ENCODE measurements at places on chromosomes 2 and 18. TPM values are rescaled to one million over a fixed set of nuclear protein-coding genes. Genes with fewer than 3 reads are reported as not detected.

Gene SNED1
- total RNA-seq, result 74.6 TPM

Gene CHRNG
- total RNA-seq, result not detected

Gene PARD3B
- 38.7 TPM for total RNA-seq

Gene ASB18
- total RNA-seq, result not detected

Gene EPHA4
- total RNA-seq, result 21.8 TPM

Gene METTL4
- total RNA-seq, result 19.3 TPM

DNA sequence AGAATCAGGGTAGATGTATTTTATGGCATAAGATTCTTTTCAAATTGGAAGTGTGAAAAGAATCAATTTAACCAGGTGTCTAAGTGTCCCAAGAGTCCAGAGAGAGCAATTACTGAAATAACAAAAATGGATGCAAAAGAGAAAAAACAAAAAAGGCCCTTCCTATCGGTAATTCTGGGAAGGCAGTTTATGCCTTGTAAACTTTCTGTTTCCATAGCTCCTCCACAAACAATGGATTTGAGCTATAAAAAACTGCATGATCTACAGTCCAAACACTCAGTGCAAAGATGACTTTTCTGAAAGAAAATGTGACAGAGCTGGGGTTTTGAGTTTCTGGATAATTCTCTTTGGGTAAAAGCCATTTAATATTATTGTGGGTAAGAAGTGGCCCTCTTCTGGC lies 366.1 kb downstream of the EN1 start:
- no peaks in the 10 kb centered on the region for H3K27me3 ChIP-seq
- no peaks in the 10 kb centered on the region for H3K36me3 ChIP-seq
- H3K27ac ChIP-seq, result no peak overlapping the region
- no peak overlapping the region for H3K4me3 ChIP-seq
- DNase-seq, result no peak

DNA sequence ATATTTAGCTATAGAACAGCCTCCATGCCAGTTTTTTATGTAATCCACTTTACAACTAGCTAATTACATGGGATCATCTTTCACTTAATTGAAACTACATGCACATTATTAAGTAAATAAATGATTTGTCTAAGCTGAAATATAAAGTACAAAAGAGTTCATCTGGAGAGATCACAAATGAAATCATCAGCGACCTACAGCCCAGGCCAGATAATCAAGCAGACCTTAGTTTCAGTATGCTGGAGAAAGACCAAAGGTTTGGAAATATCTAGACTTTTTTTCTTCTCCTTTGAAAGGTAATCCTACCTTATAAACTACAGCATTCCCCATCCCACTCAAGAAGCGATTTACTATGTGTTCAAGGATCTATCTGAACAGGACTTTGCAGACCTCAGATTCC lies 26.5 kb downstream of the FIGN start:
- no peaks in the 10 kb centered on the region for H3K27me3 ChIP-seq
- no peaks in the 10 kb centered on the region for H3K36me3 ChIP-seq
- H3K27ac ChIP-seq, result no peak overlapping the region
- no peak overlapping the region for H3K4me3 ChIP-seq

DNA sequence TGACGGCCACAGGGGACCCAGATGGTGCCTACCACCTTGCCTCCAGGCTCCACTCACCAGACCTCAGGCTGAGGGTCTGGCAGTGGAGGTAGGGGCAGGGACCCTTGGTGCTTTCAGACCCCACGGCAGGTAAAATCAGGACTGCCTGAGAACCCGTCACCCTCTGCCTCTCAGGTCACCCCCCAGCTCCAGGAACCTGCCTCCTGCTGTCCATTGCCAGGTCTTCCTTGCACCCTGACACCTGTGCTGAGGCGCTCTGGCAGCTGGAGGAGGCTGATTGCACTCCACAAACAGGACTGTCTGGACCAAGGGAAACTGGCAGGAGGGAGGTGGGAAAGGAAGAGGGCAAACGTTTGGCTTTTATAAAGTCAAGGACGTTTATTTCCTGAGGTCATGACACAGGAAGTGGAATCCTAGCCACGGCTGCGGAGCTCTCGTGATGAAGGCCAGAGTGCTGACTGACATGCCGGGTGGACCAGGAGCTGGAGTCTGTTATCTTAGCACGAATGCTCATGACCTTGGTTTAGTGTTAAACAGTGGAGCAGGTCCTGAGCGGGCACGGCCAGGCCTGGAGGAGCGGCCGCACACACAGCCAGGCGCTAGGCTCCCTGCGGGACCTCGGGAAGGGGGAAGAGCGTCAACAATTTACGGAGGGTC lies 40.5 kb downstream of the ANO7 start:
- H3K27me3 ChIP-seq, result no peaks in the 10 kb centered on the region
- H3K4me1 ChIP-seq, result no peaks in the 10 kb centered on the region
- no peak overlapping the region for H3K27ac ChIP-seq
- peaks cover 38% of the 10 kb centered on the region for H3K36me3 ChIP-seq

- no peaks in the 10 kb centered on the region for H3K4me1 ChIP-seq
- no peak overlapping the region for H3K27ac ChIP-seq
- no peak for DNase-seq
- no peak overlapping the region for H3K4me3 ChIP-seq
- no peaks in the 10 kb centered on the region for H3K27me3 ChIP-seq
Measured at GRCh38 chr2:36173760-36174404, 181.7 kb upstream of the CRIM1 start.

DNA sequence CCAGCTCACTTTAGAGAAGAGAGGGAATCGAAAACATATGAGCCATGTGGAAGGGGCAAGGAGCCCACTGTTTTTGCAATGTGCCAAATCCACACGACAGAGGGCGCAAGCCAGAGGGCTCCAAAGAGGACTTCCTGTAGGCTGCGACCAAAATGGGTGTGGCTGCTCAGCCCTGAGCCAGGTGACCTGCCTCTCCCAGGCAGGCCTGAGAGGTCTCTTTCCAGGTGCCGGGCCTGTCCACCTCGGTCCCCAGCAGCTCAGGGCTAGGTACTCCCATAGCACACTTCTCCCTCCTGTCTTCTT lies 153.8 kb downstream of the TTC32 start:
- no peaks in the 10 kb centered on the region for H3K27me3 ChIP-seq
- H3K27ac ChIP-seq, result no peak overlapping the region
- no peak overlapping the region for H3K4me3 ChIP-seq

- DNase-seq, result no peak
- no peak overlapping the region for H3K27ac ChIP-seq
- no peaks in the 10 kb centered on the region for H3K27me3 ChIP-seq
- peaks cover 13% of the 10 kb centered on the region for H3K4me1 ChIP-seq
- no peaks in the 10 kb centered on the region for H3K36me3 ChIP-seq
Measured at GRCh38 chr2:120468136-120468535, 122.2 kb downstream of the INHBB start.

GRCh38 chr2:75098856-75099255 lies 100.5 kb downstream of the TACR1 start:
- DNase-seq, result peak; percentile 64
- H3K27me3 ChIP-seq, result no peaks in the 10 kb centered on the region
- H3K27ac ChIP-seq, result no peak overlapping the region
- H3K4me1 ChIP-seq, result no peaks in the 10 kb centered on the region
- no peaks in the 10 kb centered on the region for H3K36me3 ChIP-seq
- no peak overlapping the region for H3K4me3 ChIP-seq

GRCh38 chr2:60351802-60352201 lies 201.7 kb downstream of the BCL11A start:
- no peaks in the 10 kb centered on the region for H3K27me3 ChIP-seq
- H3K4me3 ChIP-seq, result no peak overlapping the region
- no peaks in the 10 kb centered on the region for H3K36me3 ChIP-seq
- no peak overlapping the region for H3K27ac ChIP-seq

DNA sequence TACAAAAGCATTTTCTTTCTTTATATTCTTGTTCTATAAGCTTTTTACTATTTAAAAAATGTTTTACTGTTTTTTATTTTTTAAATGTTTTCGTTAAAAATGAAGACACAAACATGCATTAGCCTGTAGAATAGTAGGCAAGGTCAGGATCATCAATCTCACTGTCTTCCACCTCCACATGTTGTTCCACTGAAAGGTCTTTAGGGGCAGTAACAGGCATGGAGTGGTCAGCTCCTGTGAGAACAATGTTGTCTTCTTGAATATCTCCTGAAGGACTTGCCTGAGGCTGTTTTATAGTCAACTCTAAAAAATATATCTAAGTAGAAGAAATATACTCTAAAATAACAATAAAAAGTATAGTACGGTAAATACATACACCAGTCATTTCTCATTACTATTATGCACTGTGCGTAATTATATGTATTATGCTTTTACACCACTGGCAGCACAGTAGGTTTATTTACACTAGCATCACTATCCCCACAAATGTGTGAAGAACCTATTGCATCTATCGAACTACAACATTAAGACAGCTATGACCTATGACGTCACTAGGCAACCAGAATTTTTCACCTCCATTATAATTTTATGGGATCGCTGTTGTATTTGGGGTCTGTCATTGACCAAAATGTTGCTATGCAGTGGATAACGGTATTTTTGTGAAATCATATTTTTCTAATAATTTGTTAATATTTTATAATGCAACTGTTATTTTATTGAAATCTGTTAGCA lies 764.3 kb downstream of the METTL4 start:
- H3K36me3 ChIP-seq, result no peaks in the 10 kb centered on the region
- DNase-seq, result no peak
- H3K27ac ChIP-seq, result no peak overlapping the region
- H3K27me3 ChIP-seq, result no peaks in the 10 kb centered on the region
- no peaks in the 10 kb centered on the region for H3K4me1 ChIP-seq

GRCh38 chr18:57748770-57749603 lies 54.1 kb downstream of the ATP8B1 start:
- H3K27ac ChIP-seq, result no peak overlapping the region
- no peaks in the 10 kb centered on the region for H3K27me3 ChIP-seq
- DNase-seq, result no peak
- peaks cover 4% of the 10 kb centered on the region for H3K4me1 ChIP-seq

DNA sequence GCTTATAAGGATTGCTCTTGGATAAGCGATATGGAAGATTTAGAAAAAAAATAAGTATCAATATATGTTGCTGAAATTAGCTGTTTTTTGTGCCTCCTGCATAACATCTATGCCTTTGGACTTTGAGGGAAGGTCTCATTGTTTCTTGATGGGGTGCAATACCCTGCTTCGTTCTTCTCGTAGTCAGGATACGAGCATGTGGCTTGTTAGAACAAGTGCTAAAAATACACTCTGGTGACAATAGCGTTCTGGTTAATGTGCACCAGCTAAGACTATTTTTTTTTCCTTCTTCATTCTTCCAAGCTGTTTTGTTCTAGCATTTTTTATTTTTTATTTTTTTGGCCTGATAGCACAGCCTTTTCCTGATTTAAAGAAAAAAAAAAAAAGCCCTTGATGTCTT lies 97.5 kb downstream of the ZNF407 start:
- H3K27ac ChIP-seq, result no peak overlapping the region
- H3K4me1 ChIP-seq, result peaks cover 11% of the 10 kb centered on the region
- H3K27me3 ChIP-seq, result no peaks in the 10 kb centered on the region
- H3K4me3 ChIP-seq, result no peak overlapping the region

DNA sequence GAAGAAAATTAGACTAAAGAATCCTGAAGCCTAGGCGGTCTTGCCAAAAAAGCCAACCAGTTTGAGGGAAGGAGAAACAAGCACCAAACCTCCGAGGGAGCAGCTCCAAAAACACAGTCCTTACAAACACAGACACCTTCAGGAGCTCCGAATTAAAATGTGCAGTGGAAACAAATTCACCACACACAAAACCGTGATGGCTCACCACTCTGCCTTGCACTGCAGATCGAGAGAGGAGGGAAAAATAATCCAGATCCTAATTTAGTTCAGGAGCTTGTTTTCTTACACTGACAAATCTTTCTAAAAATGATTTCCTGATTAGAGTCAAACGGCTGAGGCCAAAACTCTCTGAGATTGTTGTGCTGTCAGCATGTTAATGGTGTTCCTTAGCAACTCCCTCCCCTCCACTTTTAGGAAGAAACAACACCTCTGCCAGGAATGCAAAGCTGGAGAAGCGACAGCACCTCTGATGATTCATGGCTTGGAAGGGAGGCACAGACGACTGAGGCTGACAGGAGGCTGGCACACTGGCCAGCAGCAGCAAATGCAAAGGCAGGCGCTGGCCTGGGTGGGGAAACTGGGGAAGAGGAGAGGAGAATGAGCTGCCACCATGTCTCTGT lies 249.4 kb upstream of the KLHL29 start:
- no peak for DNase-seq
- no peak overlapping the region for H3K27ac ChIP-seq
- no peaks in the 10 kb centered on the region for H3K27me3 ChIP-seq
- no peaks in the 10 kb centered on the region for H3K36me3 ChIP-seq

DNA sequence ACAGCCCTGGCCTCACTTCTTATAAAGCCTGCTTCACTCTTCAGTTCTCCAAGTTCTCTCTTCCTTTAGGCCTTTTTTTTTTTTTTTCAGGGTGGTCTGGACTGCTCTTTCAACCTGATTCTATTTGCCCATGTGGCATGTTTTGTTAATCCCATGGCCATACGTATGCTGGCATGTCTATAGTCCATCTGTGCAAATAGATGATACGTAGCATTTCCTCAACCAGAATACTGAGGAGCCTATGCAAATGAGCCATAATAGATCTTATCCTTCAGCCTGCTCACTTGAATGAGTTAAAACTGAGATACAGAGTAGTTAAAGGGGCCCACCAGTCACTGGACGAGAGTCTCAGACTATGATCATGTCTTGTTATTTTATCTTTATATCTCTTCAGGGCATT lies 265.2 kb upstream of the CXCR4 start:
- H3K27me3 ChIP-seq, result no peaks in the 10 kb centered on the region
- no peaks in the 10 kb centered on the region for H3K36me3 ChIP-seq
- no peak for DNase-seq
- H3K27ac ChIP-seq, result no peak overlapping the region

GRCh38 chr18:10133516-10133915 lies 219.7 kb downstream of the VAPA start:
- no peaks in the 10 kb centered on the region for H3K27me3 ChIP-seq
- no peak overlapping the region for H3K27ac ChIP-seq
- H3K4me3 ChIP-seq, result no peak overlapping the region
- H3K36me3 ChIP-seq, result no peaks in the 10 kb centered on the region

GRCh38 chr18:57561728-57562423 lies 24.6 kb downstream of the FECH start:
- no peak overlapping the region for H3K27ac ChIP-seq
- H3K36me3 ChIP-seq, result peaks cover 12% of the 10 kb centered on the region
- no peaks in the 10 kb centered on the region for H3K4me1 ChIP-seq
- no peak overlapping the region for H3K4me3 ChIP-seq

- no peak overlapping the region for H3K27ac ChIP-seq
- no peaks in the 10 kb centered on the region for H3K27me3 ChIP-seq
- H3K4me3 ChIP-seq, result no peak overlapping the region
- H3K36me3 ChIP-seq, result peaks cover 21% of the 10 kb centered on the region
Measured at GRCh38 chr2:159439421-159439820, 152.9 kb upstream of the WDSUB1 start.

- H3K27ac ChIP-seq, result no peak overlapping the region
- no peaks in the 10 kb centered on the region for H3K36me3 ChIP-seq
- no peak for DNase-seq
- H3K4me1 ChIP-seq, result no peaks in the 10 kb centered on the region
Measured at GRCh38 chr2:118981632-118982031, 39.6 kb downstream of the MARCO start.

GRCh38 chr2:225002656-225003045 lies 39.6 kb downstream of the DOCK10 start:
- DNase-seq, result no peak
- no peaks in the 10 kb centered on the region for H3K4me1 ChIP-seq
- H3K27me3 ChIP-seq, result no peaks in the 10 kb centered on the region
- H3K4me3 ChIP-seq, result no peak overlapping the region
- no peaks in the 10 kb centered on the region for H3K36me3 ChIP-seq
- no peak overlapping the region for H3K27ac ChIP-seq

Data from lung (tissue), 17 donors.